Stimulated activated CD8-positive, alpha-beta memory T cell treated with anti-CD3 and anti-CD28 coated beads, Interleukin-15, amount 100 ng/mL, for 24 hours (primary cell): ENCODE measurements at places on chromosomes 1 and 21.
A peak's percentile ranks its signal among the peaks of the same experiment; 100 is the strongest.

GRCh38 chr1:63533931-63534330 lies 10.6 kb downstream of the EFCAB7 start:
- DNase-seq: no peak

GRCh38 chr1:33435096-33435820 lies 4.4 kb upstream of the PHC2 start:
- no peak for DNase-seq

DNA sequence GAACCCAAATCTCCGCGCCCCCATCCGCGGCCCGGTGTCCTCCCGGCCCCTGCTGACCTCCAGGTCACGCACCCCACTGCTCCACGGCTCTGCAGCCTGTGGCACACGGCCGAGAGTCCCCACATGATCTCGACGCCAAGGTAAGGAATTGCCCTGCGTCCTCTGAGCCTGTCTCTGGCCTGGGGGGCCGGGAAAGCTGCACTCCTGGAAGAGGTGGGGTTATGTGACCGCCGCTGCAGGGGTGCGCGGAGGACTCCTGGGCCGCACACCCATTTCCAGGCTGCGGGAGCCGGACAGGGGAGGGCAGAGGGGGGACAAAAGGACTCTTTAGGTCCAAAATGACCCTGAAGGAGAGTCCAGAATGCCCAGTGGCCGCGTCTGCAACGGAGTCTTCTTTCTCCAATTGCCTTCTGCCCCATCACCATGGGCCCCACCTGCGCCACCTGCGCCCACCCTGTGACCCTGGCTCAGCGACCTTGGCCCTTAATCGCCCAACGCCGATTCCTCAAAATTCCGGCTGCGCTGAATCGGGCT lies 997 bp upstream of the SIM2 start:
- DNase-seq: no peak

GRCh38 chr1:9652379-9653209 lies 1.1 kb downstream of the PIK3CD start:
- DNase-seq: no peak

DNA sequence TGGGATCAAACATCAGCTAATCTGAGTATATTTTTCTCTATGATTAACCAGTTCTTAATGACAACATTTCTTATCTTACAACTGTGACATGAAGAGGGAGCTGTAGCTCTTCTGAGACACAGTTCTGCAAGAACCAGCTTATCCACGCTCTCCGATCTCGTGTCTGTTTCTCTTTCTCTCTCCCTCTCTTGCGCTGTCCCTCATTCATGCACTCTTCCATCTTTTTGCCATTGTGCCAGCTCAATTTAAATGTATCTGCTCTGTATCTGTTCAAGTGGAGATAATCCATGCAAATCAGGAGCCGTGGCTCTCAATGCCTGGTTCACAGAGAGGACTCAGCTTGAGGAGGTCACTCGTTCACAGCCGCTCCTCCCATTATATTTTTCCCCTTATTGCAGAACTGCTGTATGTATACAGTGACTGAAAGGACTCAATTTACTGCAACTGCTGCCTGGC lies 494.7 kb upstream of the ADGRL2 start:
- no peak for DNase-seq

DNA sequence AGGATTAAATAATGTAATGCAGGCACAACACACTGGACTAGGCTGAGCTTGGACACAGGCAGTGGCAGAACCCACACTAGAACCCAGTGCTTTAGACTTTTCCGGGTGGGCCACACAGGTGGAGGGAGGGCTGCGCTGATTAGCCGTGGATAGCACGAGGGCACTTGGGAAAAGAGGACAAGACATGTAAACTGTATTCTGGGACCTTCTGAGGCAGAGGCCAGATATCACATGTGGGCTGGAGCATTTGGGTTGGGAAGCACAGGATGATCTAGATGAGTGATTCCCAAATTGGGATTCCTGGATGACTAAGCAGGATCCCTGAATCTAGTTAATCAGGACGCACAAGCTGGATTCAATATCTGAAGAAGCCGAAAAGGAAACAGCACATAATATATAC lies 20.3 kb upstream of the A3GALT2 start:
- DNase-seq: no peak

GRCh38 chr1:67719329-67720196 lies 34.6 kb downstream of the GADD45A start:
- no peak for DNase-seq

- no peak for DNase-seq
These were observed 876 bp upstream of the CATSPERE start for GRCh38 chr1:244460197-244460596.

DNA sequence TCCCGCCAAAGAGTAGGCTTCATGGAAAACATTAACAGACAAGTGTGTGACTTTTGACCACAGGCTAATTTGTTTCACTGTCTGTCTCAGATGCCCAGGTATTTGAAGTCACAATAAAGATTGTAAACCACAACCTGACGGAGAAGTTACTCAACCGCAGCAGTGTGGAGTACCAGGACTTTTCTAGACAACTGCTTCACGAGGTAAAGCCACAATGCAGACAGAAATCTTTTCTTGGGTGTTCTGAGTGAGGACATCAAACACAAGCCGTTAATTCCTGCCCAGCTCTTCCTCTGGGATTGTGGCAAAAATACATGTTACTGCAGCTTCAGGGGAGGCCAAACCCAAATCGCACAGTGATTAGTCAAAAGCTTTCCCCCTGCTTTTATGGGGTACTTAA lies 31.0 kb downstream of the UMODL1 start:
- no peak for DNase-seq

DNA sequence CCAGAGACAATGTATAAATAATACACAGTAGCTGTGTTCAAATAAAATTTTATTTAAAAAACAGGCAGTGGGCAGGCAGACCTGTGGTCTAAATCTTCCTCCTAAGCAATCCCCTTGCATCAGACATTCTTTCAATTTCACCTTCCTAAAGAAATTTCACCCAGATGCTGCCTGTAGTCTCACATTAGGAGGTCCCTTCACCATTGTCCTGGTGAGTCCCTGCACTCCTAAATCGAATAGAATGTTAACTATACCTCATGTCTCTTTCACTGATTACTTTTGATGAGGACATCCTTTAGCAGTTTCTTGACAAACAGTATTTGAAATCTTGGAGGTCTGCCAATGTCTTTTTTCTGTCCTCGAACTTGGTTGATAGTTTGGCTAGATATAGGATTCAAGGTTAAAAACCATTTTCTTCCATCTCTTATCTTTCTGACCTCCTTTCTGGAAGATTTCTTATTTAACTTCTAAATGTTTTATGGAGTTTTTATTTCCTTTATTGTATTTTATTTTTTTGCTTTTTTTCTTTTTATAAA lies 77.5 kb downstream of the LPGAT1 start:
- DNase-seq: no peak

- peak; percentile 53 for DNase-seq
These were observed 23.8 kb downstream of the KNCN start for GRCh38 chr1:46527474-46528296.

DNA sequence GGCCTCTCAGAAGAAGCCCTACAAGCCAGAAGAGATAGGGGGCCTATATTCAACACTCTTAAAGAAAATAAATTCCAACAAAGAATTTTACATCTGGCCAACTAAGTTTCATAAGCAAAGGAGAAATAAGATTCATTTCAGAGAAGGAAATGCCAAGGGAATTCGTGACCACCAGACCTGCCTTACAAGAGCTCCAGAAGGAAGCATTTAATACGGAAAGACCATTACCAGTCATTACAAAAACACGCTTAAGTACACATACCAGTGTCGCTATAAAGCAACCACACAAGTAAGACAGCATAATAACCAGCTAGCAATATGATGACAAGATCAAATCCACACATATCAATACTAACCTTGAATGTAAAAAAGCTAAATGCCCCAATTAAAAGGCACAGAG lies 704.9 kb upstream of the CHRM3 start:
- no peak for DNase-seq

DNA sequence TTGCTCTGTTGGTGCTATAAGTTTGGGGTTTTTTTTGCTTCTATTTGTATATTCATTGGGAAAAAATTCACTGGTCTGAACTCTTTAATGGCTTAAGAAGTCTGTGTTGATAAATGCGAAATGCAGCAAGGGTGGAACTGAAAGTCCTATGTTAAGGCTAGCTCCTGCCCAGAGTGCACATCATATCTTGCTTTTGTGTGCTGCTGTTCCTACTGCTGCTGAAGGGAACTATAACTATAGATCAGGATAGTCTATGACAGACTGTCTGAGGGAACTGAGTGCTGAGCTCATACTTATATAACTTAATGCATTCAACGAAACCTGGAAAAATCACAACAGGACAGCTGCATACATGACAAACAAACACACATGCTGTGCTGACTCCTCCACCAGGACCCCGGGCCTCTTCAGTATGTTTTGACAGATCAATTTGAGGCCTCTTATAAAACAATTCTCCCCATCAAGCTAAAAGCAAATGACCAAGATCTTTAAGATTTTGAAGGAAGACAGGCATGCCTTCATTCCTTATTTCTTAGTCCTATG lies 1031.5 kb upstream of the ADGRL2 start:
- no peak for DNase-seq
